ENCODE measurements at places on chromosomes 5 and 9.

DNA sequence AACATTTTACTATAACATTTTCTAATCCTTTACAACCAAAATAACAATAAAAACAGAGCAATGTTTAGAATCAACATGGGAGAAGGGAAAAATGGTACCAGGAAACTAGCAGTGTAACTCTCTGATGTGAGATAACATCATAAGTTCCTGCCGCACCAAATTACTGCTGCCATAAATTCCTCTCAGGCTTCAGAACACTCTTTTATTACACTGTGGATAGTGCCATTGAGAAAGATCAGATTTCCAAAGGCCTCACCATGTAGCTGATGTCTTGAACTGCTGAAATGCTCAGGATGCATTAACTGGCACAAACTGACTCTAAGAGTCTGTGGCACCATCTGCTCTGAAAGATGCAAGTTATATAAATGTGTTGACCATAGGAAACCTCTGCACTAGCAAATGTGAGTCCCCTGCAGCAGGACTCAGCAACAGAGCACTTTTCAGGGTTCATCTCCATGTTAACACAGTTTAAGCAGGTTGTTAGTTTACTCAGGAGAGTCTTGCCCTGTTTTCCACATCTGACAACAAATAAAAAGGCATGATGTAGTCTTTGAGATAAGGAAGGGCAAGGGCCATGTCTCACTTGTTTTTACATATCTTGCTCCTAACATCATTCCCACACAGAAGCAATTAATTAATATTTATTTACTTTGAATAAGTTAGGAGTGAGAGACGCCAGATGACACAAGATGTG lies 218.1 kb downstream of the CETN3 start:
- no peak for DNase-seq

GRCh38 chr9:76090330-76090729 lies 199.9 kb downstream of the PCSK5 start:
- DNase-seq, result no peak

GRCh38 chr9:120876842-120877240 lies at the start of gene PHF19:
TSS of gene PHF19 (minus strand) at chr9:120877188. CDS start at chr9:120874741, 2,447 bp downstream.
- DNase-seq, result no peak

GRCh38 chr5:92484484-92484883 lies 1096.5 kb downstream of the NR2F1-AS1 start:
- DNase-seq, result no peak

DNA sequence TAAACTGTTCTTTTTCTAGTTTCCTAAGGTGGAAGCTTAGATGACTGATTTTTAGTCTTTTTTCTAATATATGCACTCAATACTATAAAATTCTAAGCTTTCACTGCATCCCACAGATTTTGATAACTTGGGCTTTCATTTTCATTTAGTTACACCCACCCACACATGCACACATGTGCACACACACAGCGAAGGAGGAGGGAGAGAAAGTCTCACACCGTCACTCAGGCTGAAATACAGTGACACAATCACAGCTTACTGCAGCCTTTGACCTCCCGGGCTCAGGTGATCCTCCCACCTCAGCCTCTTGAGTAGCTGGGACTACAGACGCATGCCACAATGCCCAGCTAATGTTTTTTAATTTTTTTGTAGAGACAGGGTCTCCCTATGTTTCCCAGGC lies 96.5 kb downstream of the SMIM23 start:
- no peak for DNase-seq

GRCh38 chr5:15013654-15014463 lies 142.3 kb upstream of the ANKH start:
- peak; percentile 33 for DNase-seq

- no peak for DNase-seq
Measured at GRCh38 chr5:178994580-178995340, at the start of gene GRM6. TSS of gene GRM6 (minus strand) at chr5:178995320. CDS start at chr5:178994944, 376 bp downstream.

GRCh38 chr5:55159763-55160492 lies at the start of gene GPX8:
TSS of gene GPX8 (plus strand) at chr5:55160171. CDS start at chr5:55160193, 22 bp downstream.
- no peak for DNase-seq

GRCh38 chr5:159605585-159605984 lies 275.3 kb upstream of the IL12B start:
- no peak for DNase-seq

DNA sequence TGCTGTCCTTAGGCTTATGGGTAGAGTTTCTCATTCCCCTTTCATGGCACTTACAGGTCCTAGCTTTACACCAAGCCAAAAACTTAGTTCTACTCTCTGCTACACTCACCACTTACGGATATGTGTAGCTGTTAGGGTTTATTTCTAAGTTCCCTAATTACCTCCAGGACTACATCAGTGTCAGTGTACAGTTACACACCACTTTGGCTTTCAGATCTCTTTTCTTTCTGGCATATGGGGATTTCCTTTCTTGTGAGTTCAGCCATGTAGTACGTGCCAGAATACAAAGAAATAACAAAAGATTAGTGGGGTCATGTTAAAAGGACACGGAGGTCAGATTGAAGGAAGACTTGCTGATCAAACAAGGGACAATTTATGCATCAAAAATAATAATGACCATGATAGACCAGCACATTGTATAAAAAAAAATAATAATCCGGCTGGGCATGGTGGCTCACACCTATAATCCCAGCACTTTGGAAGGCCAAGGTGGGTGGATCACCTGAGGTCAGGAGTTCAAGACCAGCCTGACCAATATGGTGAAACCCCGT lies 41.8 kb downstream of the LYRM7 start:
- no peak for DNase-seq

DNA sequence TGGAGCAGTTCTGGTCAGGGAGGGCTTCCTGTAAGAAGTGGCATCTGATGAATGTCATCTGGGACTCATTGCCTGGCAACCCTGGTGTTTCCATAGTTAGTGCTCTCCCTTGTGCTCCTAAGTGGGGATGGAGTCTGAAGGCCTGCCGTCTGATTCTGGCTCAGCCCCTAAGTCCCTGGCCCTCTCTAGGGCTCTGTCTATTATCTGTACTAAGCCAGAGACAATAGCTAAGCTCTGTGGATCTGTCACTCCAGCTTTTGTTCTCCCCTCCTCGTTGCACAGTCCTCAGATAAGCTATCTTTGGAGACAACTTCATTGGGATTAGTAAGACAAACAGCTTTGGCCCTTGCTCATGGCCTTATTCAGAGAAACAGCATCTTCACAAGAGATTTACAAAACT lies 30.6 kb upstream of the TTC1 start:
- DNase-seq, result no peak

DNA sequence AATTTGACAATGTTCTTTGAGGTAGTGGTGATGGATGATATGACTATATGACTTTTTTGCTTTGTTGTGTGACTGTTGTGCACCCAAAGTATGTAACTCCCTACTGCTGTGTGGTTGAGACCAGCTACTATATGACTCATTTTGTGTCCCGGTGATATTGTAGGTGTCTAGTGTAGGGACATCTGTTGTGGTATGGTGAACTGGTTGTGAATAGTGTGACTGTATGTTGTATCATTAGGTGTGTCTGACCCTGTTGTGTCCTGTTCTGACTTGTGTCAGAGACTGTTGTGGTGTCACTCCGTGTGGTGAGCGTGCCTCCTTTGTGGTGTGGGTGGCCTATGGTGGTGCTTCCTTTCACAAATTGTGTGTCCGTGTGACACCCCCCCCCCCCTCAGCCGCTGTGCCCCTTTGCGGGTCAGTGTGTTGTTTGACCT lies 11.2 kb upstream of the CXXC5 start:
- DNase-seq, result no peak

- DNase-seq, result no peak
Measured at GRCh38 chr9:10127867-10128266, 484.9 kb downstream of the PTPRD start.

DNA sequence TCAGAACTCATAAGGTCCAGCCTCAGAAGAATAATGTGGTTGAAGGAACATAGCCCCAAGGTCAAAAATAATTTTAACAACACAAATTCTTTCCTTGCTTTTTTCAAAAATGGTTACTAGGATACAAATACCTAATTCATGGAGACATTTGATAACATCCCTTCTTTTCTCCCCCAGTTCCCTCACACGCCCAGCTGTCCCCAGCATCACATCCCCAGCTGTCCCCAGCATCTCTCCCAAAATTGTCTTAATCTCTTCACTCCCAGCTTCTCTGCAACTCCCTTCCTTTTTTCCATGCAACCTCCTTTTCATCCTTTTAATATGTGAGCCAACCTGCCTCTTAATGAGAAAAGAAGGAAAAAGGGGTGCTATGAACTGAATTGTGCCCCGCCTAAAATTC lies 77.8 kb downstream of the FSTL4 start:
- no peak for DNase-seq

GRCh38 chr5:62143268-62144229 lies 162.5 kb upstream of the KIF2A start:
- DNase-seq, result no peak

GRCh38 chr5:151905557-151905961 lies 19.1 kb downstream of the GLRA1 start:
- no peak for DNase-seq

- DNase-seq, result no peak
Measured at GRCh38 chr5:155451106-155451505, 437.6 kb downstream of the KIF4B start.

DNA sequence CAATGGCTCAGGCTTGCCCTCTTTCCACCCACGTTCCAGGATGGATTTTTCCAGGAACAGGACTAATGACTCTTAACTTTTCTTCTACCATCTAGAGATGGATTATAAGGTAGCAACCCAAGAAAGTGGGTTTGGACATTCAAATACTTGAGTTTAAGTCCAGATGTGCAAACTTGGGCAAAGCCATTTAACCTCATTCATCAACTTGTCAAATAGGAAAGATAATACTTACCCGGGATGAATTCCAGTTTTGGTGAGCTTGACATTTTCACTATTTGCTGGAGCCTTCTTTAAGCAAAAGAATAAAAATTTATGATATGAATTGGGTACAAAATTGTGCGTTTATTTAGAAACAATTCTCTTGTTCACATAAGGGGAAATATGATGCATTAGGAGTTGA lies 44.3 kb upstream of the ZBED3 start:
- DNase-seq, result no peak

GRCh38 chr5:93018461-93018860 lies 562.6 kb downstream of the NR2F1-AS1 start:
- no peak for DNase-seq

- no peak for DNase-seq
Measured at GRCh38 chr5:136039202-136039601, 10.4 kb downstream of the TGFBI start.

GRCh38 chr5:178651046-178651810 lies 24.4 kb upstream of the CLK4 start:
- DNase-seq, result no peak

DNA sequence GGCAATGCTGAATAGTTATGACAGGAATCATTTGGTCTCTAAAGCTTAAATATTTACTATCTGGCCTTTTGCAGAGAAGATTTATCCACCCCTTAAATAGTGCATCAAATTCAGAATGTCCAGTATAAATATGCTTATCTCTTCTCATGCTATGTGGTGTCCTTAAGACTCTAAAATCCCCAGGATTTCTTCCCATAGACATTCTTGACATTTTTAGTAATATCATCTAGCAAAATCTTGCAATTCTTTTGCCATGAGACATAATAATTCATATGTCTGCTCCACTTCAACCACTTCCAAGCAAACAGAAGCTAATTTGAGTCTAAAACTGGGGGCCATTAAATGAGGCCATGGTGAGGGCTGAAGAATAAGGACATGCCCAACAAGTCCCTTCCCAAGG lies 1923.4 kb upstream of the CDH9 start:
- DNase-seq, result no peak

DNA sequence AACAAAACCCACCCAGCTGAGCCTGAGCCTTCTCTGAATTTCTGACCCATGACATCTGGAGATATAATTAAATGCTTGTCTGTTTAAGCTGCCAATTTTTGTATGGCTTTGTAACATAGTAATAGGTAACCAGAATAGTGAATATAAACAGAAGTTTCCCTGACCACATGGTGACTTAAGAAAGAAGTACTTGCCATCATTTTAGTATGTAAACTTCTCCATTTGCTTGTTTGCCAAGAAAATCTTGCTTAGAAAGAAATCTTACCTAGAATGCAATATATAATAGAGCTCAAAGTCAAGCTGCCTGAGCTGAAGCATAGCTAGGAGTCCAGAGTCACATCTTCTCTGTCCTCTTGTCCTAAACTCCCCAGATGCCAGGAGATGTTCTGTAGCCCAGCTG lies 117.0 kb downstream of the PCSK1 start:
- DNase-seq, result no peak

GRCh38 chr5:12679731-12680130 lies 775.5 kb upstream of the CTNND2 start:
- DNase-seq, result no peak

DNA sequence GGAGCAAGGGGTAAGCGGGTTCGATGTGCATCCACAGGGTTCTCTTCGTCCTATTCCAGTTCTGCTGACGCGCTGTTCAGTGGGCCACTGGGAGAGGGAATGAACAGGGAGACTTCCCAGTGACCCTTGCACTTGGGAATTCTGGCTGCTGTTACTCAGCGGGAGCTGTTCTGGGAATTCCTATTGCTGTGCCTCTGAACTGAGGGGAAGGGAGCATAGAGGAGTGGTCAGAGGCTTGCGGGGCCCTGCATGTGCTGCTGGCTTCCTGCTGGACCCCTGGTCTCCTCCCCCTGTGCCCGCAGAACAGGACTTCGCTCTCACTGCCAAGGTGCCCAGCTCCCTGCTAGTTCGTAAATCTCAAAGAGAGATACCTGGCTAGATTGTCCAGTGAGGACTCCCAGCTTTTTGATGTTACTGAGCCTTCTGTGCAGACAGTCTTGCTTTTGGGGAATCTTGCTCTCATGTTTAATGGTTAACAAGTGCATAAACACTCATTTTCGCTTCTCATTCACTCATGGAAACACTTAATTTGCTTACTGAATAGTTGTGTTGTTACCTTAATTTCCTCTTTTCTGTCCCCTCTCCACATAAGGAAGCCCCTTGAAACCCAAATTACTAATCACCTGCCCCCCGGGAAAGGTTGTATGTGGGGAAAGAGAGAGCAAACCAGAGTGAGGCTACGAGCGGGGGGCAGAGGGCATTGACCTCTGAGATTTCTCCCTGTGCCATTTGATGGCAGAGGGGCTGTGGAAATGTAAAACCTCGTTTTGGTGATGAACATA lies 5.9 kb downstream of the TRIO start:
- no peak for DNase-seq

GRCh38 chr5:107513337-107514085 lies 157.2 kb downstream of the EFNA5 start:
- no peak for DNase-seq

DNA sequence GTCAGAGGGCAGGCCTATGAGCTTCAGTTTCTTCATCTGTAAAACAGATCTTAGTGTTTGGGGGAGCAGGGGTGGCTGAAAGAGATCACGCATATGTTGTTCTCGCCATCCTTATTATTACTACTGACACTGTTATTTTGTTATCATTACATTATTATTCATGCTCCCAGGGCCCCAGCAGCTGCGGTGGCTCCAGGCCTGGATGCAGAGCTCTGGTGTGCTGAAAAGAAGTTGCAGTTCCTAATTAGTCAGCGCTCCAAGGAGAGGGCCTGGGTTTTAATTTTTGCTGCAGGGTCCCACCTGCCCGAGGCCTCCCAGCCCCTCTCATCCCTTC lies 19.5 kb downstream of the CXXC5 start:
- no peak for DNase-seq

DNA sequence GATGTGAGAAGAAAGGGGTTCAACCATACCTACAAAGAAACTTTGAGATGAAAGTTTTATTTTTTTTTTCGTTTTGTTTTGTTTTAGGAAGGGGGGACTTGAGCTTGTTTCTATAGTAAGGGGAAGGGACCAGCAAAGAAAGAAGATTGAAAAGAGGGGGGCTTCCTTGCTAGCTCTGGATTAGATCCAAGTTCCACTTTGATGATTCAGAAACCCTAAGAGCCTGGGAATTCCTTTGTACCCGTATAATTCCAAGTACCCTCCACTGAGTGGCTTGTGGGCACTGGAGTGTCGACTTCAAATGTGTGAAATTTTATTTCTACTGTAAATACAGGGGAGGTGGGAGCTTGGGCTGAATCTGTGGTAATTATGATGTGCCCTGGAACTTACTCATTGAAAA lies 10.9 kb downstream of the MAMDC2 start:
- DNase-seq, result no peak

Measured in cerebellum (tissue), 4 donors.